ENCODE measurements at places on chromosomes 5 and 9.

GRCh38 chr5:67111779-67112178, 84.8 kb downstream of the CD180 start:
- no peak overlapping the region for H3K4me3 ChIP-seq
- no peaks in the 10 kb centered on the region for H3K36me3 ChIP-seq
- no peak for DNase-seq
- no peaks in the 10 kb centered on the region for H3K4me1 ChIP-seq

DNA sequence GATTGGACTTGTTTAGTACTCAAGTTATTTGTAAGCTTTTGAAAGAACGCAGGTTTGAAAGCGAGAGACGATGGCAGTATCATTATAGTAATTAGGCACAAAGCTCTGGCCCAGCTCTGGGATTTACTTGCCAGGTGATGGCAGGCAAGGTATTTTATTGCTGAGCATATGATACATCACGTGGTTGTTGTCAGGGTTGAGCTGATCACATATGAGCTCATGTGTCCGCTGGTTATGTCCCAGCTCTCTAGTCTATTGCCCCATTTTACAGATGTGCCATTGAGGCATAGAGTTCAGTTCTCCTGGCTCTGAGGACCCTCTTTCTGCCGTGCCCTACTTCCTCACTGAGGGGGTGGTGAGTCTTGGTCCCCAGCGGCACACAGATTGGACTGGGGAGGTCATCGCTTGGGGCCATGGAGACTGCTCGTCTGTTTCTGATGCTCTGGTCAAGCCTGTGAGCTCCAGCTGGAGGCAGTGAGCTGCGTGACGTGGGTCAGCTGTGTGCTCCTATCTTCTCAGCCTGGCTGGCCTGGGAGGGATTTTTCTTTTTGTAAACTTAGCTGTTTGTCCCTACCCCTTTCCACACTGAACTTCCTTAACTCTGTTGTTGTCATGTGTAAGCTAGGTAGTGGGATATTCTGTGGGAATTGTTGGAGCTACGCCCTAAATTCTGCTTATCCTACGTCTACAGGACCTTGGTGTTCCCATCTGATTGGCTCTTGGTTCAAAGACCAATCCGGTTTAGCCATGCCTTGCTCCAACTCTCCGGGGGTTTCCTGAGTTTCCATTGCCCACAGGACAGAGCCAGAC, 2.2 kb downstream of the NXNL2 start:
- no peaks in the 10 kb centered on the region for H3K27me3 ChIP-seq
- H3K4me1 ChIP-seq = peaks cover 7% of the 10 kb centered on the region
- H3K4me3 ChIP-seq = no peak overlapping the region
- peak overlapping the region; percentile 92 for H3K27ac ChIP-seq
- no peaks in the 10 kb centered on the region for H3K36me3 ChIP-seq
- DNase-seq = no peak

- H3K36me3 ChIP-seq = no peaks in the 10 kb centered on the region
- no peak overlapping the region for H3K4me3 ChIP-seq
- no peaks in the 10 kb centered on the region for H3K27me3 ChIP-seq
These were observed 351.4 kb downstream of the PLK2 start for GRCh38 chr5:58108511-58108910.

- no peak overlapping the region for H3K27ac ChIP-seq
- no peak overlapping the region for H3K4me3 ChIP-seq
- H3K36me3 ChIP-seq = no peaks in the 10 kb centered on the region
- H3K27me3 ChIP-seq = no peaks in the 10 kb centered on the region
These were observed 15.9 kb downstream of the DAP start for GRCh38 chr5:10745133-10745532.

DNA sequence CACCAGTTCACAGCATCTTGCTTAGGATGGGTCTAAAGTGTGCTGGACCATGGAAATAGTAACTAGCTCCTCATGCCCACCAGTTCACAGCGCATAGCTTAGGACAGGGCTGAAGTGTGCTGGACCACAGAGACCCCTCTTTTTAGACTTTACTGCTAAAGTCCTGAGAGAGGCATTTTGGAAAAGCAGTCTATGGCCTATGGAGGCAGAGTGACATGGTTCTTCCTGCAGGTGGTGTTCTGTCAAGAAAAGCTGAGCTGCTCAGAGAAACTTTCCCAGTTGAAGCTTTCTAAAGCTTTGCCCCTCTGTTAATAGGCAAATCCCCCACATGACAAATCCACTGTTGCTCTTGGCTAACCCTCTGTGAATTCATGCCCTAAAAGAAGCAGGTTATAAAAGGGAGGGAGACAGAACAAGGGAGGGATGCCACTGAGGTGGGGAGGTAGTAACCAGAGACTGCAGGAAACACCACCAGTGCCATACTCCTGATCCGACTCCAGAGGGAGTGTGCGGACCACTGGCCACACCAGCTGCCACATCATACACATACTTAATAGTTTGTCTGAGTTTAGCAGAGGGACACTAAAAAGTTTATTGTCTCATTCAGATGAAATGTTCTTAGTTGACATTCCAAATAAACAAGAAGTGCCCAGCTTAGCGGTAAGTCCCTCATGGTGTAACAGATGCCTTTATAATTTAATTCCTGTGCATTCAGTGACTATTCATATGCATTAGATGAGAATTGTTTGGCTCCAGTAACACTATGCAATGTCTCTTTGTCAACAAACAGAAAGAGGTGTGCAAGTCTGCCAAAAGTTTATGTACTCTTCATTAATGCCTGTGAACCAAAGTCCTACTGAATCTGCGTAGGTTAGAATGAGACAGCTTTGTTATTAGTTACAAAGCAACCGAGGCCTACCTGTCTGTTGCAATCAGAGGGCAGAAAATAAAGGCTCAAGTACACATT, 236.2 kb upstream of the NFIL3 start:
- H3K27ac ChIP-seq = no peak overlapping the region
- DNase-seq = no peak
- no peaks in the 10 kb centered on the region for H3K36me3 ChIP-seq
- no peaks in the 10 kb centered on the region for H3K27me3 ChIP-seq
- H3K4me1 ChIP-seq = no peaks in the 10 kb centered on the region
- H3K4me3 ChIP-seq = no peak overlapping the region

Data from breast epithelium (tissue), 4 donors.